Stimulated activated CD4-positive, alpha-beta T cell treated with anti-CD3 and anti-CD28 coated beads, Interleukin-1b, Interleukin-23, amount 100 ng/mL, for 1 hour (primary cell): ENCODE measurements at places on chromosomes 1 and 21.

GRCh38 chr1:239718571-239718970, 332.2 kb downstream of the CHRM3 start:
- DNase-seq = no peak

- no peak for DNase-seq
Measured at GRCh38 chr1:6414881-6415626, 4.7 kb downstream of the HES2 start.

DNA sequence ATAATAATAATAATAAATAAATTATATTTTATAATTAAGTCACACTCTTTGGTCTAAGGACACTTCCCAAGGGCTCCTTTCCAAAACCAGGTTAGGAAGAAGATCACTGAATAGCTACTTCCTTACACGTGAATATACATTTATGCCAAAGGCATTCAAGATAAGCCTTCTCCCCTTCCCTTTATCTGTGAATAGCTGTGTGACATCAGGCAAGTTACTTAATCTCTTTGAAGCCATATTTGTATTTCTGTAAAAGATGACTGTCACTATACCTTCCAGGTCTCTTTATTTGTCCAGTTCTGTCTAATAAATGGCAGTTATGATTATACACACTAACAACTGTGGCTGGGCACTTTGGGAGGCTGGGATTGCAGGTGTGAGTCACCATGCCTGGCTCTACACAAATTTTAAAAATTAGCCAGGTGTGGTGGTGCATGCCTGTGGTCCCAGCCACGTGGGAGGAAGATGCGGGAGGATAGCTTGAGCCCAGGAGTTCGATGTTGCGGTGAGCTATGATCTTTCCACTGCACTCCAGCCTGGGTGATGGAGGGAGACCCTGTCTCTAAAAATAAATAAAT, 5.5 kb upstream of the RNF11 start:
- no peak for DNase-seq

DNA sequence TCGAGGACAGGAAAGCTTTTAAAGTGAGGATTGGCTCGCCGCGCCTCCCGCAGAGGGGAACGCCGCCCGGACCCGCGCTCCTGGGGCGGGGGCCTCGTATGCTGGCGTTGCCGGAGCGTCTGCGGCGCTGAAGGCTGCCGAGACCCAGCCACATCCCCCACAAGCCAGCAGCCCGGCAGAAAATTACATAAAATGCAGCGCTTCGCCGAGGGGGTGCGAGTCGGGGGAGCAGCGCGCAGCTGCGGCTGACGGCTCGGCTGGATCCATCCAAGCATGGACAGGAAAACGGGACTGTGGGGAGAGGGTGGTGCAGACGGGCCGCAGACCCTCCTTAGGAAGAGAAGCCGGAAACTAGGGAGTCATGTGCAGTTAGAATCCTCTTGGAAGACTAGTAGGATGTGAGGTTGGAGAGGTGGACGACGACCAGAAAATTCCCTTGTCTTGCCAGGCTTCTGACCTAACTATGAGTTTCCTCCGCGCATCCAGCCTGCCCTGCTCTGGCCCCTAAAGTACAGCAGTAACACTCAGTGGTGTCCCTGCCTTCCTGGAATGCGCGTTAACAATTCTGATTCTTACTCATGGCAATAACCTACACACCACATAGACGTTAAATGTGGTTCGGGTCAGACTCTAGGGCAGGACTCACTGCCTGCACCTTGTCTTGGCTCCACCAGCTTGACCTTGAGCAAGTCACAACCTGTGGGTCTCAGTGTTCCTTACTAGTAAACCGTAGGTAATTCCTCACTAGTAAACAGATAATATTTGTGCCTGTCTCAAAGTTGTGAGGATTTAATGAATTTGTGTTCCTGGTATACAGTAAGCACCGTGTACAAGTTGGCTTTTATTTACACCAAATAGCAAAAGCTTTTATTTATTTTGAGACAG, 953 bp upstream of the BRWD1 start:
- DNase-seq = no peak

DNA sequence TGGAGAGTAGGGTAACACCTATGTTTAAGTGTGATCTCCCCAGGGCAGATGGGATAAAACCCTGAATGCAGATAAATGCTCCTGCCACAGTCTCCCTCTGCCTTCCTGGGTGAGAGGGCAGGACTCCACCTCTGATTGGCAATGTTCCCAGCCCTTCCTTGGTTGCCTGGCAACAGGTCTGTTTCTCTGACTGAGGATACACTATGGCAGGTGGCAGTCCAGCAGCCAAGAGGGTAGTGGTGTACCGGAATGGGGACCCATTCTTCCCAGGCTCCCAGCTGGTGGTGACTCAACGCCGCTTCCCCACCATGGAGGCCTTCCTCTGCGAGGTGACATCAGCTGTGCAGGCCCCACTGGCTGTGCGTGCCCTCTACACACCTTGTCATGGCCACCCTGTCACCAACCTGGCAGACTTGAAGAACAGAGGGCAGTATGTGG, at the start of gene DCDC2B:
DCDC2B (plus strand) TSS at position 199 of the 438 bp plus-strand sequence; CDS start at position 204, 5 bp downstream.
- no peak for DNase-seq

- DNase-seq = no peak
Measured at GRCh38 chr1:155038602-155039307, 5.1 kb downstream of the DCST1 start.

DNA sequence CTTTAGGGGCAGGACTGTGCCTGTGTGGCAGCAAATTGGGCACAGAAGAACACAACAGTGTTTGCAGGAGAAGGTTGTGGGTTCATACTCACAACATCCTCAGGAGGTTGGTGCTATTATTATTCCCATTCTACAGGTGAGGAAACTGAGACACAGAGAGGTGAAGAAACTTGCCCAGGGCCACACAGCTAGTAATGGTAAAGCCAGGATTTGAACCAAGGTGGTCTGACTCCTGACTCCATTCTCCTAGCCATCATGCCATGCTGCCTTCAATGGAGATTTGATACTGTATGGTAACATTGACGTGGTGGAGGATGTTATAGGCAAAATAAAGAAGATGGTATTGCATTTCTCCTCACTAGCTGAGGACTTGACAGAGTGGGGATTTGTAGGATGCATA, 334.2 kb downstream of the RPS6KC1 start:
- DNase-seq = no peak

DNA sequence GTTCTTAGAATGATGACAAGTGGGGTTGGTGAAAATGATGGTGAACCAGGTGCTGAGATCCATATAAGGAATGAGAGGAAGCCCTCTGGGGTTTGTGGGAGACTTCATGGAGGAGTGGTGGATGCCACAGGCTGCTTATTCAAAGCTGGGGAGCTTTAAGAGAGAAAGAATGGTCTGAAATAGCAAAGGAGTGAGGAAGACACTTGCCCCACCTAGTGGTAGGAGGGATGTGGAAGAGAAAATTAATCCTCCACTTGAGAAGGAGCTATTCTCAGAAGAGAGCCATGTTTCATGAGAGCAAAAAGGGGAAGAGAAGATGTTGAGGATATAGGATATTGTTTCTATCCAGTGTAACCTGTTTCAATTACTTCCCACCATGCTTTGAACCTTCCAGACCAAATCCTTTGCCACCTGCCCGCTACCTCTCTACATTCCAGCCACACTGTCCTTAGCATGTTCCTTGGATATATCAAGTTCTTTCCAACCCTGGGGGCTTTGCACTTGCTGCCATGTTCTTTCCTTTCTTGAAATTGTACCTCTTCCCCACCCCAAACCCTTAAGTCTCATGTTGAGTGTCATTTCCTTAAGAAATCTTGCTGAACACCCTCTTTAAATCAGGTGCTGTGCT, 19.6 kb upstream of the ZNF648 start:
- no peak for DNase-seq

- DNase-seq = no peak
Measured at GRCh38 chr1:94119306-94119705, 1.6 kb downstream of the ABCA4 start.
